Nephron progenitor cell (in vitro differentiated cells): ENCODE measurements at places on chromosomes 7 and 10.

DNA sequence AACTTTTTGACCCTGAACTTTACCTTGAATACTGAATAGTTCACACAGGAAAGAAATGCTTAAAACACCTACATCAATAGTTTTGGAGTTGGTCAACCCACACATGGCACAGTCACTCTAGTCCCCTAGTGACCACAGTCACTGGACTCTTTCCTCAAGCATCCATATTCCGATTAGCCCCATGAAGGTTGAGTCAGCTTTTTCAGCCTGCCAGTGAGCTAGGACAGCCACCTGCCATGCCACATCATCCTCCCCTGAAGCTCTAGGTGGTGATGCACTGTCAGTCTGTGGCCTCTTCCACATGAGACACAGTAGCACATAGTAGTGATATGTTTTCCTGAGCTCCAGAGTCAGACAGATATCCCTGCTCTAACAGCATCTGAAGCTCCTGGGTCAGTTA lies 537.2 kb downstream of the XPNPEP1 start:
- no peak for DNase-seq

GRCh38 chr10:78082636-78083035 lies 49.0 kb downstream of the RPS24 start:
- DNase-seq, result no peak

- no peak for DNase-seq
These were observed 25.2 kb upstream of the PLCE1 start for GRCh38 chr10:93968540-93968945.

- DNase-seq, result no peak
These were observed 49.1 kb upstream of the STRIP2 start for GRCh38 chr7:129385116-129385515.
